ENCODE measurements at places on chromosomes 11 and 22.

GRCh38 chr11:45144126-45145082, 2.0 kb upstream of the PRDM11 start:
- DNase-seq: no peak

DNA sequence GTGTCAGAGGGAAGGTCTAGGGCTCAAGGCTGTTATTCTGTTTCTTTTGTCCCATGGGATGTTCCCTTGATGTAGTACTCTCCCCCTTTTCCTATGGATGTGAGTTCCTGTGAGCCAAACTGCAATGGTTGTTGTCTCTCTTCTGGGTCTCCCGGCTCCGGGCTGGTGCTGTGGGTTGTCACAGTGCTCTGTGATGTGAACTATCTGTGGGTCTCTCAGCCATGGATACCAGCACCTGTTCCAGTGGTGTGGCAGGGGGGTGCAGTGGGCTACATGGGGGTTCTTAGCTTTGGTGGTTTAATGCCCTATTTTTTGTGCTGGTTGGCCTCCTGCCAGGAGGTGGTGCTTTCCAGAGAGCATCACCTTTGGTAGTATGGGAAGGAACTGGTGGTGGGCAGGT, 941.1 kb downstream of the KCNA4 start:
- DNase-seq: no peak

GRCh38 chr11:79139900-79140299, 300.9 kb downstream of the TENM4 start:
- no peak for DNase-seq

DNA sequence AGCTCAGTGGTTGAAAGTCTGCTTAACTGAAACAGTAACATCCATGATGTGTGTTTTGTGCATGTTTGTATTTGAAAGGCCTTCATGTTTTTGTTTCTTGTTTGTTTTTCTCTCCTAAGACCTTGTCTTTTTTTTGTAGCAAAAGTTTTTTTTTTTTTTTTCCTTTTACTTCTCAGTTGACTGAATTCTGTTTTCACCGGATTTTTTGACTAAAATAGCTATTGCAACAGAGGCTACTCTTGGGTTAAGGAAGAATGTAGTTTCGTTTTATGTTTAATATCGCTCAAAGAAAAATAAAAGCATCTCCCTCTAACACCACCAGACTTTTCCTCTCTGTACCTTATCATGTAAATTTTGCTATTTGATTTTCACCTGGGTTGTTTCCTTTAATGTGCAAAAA, 15.1 kb downstream of the APOL6 start:
- DNase-seq: peak; percentile 35

DNA sequence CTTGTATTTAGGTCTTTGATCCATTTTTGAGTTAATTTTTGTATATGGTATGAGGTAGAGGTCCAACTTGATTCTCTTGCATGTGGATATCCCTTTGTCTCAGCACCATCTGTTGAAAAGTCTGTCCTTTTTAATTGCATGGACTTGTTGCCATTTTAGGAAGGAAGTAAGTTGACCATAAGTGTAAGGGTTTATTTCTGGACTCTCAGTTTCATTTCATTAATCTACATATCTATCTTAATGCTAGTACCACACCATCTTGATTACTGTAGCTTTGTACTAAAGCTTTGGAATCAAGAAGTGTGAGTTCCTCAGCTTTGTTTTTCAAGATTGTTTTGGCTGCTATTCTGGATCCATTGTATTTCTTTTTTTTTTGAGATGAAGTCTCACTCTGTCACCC, 31.4 kb downstream of the CBL start:
- DNase-seq: no peak

DNA sequence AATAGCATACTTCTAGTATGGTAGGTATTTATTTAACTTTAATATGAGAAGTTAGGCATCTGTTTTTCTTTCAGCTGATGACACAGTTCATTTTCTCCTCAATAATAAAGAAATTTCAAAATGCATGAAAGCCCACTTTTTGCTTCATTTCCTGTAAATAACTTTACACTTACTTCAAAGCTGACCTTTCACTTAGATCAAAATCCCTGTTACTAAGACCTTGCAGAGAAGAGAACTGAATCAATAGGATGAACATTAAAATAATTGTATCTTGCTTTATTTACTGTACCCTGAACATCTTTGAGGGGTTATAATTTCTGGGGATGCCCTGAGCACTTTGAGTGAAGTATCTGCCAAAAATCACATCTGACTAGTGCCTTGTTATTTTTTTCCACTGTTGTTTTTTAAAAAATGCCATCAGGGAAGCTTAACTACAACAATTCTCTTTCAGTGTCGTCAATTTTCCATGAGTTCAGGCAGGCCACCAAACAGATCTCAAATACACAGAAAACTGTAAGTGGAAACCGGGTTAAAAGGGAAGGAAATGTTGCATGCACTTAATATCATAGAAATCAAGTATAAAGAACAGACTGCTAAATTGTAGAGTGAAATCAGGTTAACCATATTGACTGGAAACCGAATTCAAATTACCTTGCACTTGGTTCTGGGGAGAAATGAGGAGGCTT, 206.2 kb downstream of the MAML2 start:
- DNase-seq: peak; percentile 41

DNA sequence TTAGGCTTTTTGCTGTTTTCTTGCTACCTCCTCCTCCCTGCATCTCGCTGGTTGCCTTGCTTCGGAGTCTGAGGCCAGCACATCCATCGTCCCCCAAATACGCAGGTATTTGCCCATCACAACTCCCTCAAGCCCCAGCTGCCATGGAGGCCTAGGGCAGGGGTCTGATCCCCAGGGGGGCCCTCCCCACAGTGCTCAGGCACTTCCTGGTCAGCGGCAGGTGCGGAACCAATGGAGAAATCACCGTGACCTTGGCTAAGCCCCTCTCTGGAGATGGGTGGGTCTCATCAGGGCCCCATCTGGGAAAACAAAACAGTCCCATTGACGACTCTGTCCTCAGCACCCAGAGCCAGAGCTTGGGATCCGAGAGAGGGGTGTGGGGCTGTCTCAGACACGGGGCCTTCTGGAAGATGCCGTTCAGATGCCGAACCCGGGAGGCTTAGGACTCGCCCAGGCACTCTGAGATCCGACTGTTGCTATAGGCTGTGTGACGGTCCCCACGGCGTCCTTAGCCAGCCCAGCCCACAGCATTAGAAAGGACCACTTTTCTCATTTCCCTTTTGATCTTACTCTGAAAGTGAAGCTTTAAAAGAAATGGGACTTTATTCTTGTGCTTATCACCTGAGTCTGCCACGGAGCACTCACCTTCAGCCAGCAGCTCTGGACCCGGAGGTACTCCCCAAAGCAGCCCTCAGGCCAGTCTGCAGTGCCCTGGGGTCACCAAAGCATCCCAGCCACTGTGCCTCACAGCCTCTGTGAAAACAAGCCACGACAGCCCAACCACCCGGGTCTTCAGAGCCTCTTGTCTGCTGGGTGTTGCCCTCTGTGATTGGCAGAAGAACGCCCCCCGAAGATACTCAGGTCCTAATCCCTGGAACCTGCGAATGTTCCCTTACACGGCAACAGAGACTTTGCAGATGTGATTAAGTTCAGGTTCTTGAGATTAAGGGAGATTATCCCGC, 61.2 kb upstream of the SLC22A12 start:
- DNase-seq: no peak

Data from fibroblast of pulmonary artery (primary cell).